NCI-H460 (cell line): ENCODE measurements at places on chromosomes 5 and 9. TPM values are rescaled to one million over a fixed set of nuclear protein-coding genes. Genes with fewer than 3 reads are reported as not detected.

NIM1K gene
- total RNA-seq = 0.55 TPM in 1 of 2 replicates, not detected in the other

IL4 gene
- not detected in 2 replicates for total RNA-seq

ROR2 gene
- 0.10 and 0.14 TPM in 2 replicates for total RNA-seq

ACOT12 gene
- not detected in 2 replicates for total RNA-seq

IFNB1 gene
- total RNA-seq = not detected in 2 replicates

DNA sequence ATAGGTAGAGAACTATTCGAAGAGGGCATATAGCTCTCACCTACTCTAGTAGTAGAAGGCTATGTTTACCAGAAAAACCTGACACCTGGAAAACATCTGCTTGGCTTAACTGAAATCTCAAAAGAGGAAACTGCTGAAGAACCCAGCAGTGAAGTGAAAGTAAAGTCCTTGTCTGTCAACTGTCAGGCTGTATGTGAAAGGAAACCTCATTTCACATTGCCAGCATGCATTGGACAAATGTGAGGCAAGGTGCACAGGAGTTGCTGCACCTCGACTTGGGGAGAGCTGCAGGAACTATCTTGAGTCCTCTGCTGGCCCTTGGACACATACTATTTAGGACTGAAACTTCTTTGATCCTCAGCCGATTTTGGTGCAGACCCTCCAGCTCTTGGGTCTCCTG is 53.3 kb downstream of the NREP start:
- no peak for DNase-seq

GRCh38 chr5:77629509-77630113 is 8.9 kb downstream of the OTP start:
- DNase-seq = no peak

GRCh38 chr9:77374266-77374665 is 196.9 kb downstream of the VPS13A start:
- no peak for DNase-seq

GRCh38 chr9:122058051-122058450 is 35.1 kb downstream of the TTLL11 start:
- DNase-seq = no peak

- no peak for DNase-seq
These were observed 11.3 kb upstream of the HAVCR2 start for GRCh38 chr5:157120102-157120501.

DNA sequence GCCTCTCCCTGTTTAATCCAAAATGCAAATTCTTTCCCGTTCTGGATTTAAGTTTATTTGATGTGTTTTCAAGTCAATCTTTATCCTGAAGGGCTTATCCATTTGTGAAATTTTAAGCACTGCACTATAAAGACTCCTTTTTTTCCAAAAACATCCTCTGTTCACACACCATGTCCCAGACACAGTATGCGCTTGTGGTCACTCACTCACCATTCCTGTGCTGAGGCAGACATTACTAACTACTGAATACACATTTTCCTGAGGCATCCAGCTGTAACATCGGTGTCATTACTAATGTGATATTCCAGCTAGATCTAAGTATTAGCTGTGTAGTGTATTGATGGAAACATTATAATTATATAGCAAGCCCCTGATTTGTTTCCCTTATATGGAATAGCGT is 298.4 kb downstream of the KCTD16 start:
- no peak for DNase-seq

DNA sequence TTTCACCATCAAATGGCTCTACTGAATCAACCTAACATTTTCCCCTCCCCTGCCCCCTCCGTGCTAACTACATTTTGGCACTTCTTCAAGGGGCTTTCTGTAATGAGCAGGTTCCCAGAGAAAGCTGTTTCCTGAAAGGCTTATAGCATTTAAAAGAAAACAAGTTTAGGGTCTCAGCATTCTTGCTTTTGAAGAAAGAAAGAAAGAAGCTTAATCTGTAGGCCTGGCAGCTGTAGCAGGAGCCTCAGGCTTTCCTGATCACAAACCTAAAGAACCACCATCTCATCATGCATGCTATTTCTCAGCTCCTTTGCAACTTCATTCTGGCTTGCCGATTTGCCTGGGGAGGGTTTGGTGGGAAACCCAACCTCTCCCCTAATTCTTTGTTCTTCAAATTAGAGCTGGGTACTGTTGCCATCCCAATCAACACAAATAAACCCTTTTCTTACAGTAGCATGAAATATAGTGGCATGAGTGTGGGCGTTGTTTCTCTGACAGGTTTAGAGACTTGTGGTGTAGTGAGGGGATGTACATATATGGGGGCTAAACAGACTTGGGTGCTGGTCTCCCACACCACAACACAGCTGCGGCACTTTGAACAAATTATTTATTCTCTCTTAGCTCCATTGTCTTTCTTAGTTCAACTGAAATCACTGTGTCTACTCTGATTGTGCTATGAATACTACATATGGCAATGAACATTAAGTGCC is 160.5 kb upstream of the TNC start:
- DNase-seq = no peak

- no peak for DNase-seq
These were observed 38.2 kb downstream of the TTC39B start for GRCh38 chr9:15268782-15269181.

DNA sequence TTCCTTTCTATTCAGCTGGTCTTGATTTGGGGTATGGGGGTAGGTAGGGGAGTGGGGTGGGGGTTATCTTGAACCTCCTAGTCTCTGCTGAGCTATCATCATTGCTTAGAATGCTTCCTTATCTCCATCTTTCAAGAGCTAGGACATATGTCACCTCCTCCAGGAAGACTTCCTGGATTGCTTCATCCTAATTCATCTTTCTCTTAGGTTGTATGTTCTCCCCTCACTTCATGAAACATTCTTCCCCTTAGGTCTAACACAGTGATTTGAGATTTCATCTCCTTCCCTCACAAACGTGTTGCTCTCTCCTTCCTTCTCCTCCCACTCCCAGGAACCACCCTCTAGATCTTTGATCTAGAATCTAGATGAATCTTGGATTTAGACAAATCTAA is 2.4 kb upstream of the SYNPO start:
- no peak for DNase-seq

DNA sequence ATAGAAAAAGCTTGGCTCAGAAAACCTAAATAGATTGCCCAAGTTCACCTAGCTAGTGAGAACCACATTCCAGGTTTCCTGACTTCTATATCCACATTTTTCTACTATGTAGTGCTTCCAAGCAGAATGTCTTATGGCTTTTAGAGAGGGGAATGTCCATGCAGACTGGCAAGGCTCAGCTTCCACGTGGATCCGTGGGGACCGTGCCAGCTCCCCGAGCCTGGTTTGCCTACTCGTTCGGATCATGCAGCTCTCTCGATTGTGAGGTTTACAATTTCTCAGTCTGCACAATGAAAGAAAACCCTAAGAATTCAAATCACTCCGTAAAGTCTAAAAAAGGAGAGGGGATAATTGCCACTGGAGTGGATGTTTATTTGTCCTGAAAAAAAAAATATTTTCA is 256.5 kb upstream of the NR4A3 start:
- DNase-seq = no peak

- no peak for DNase-seq
These were observed 2.8 kb upstream of the IL33 start for GRCh38 chr9:6212722-6213375.

GRCh38 chr9:35073279-35073612 is 821 bp upstream of the VCP start:
- DNase-seq = no peak
